Kidney glomerular epithelial cell (primary cell): ENCODE measurements at places on chromosomes 7 and 10.
A peak's percentile ranks its signal among the peaks of the same experiment; 100 is the strongest.

- no peak for DNase-seq
These were observed 122.7 kb upstream of the DNAJB12 start for GRCh38 chr10:72477463-72477862.

- DNase-seq: no peak
These were observed 33.9 kb upstream of the CYCS start for GRCh38 chr7:25158966-25159365.

GRCh38 chr10:65275296-65275695 is 1650.5 kb upstream of the LRRTM3 start:
- no peak for DNase-seq

GRCh38 chr10:86961481-86962091 is 3.2 kb downstream of the SNCG start:
- no peak for DNase-seq

- DNase-seq: no peak
These were observed 25.2 kb downstream of the CTBP2 start for GRCh38 chr10:125134916-125135770.

DNA sequence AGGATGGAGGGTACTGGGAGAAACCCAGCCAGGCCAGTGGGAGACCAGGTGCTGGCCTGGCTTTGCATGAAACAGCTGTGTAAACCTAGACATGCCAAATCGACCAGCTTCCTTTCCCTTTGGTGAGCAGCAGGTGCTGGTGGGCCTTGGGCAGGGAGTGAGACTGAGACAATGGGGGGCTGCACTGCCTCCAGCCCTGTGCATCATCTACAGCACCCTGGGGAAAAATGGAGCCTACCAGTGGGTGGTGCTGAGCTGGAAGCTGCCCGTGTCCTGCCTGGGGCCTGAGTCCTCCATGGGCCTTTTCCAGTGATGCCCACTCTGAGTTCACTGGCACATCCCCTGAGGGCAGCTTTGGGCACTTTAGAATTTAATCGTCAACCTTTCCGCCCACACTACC is 19.2 kb upstream of the DDC start:
- no peak for DNase-seq

GRCh38 chr10:22570234-22570633 is 144.1 kb downstream of the PIP4K2A start:
- no peak for DNase-seq

DNA sequence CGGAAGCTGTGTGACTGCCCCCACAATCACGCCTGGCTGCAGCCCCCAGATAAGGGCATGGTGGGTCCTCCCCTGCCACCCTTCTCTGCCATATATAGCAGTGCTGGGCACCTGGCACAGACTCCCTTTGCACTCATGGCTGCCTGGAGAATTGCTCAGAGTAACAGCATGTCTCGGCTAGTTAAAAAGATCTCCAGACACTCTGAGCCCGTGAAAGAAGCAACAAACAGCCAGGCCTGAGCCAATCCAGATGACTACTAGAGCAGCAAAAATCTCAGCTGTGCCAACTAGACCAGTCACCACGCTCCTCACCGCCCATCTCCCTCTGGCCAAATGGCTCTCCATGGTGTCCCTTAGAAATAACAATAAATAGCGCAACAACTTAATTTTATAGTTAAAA is 71.3 kb downstream of the PARD3 start:
- DNase-seq: peak; percentile 74
